Activated CD4-positive, alpha-beta T cell treated with anti-CD3 and anti-CD28 coated beads, Interleukin-2, amount 10 ng/mL, durations not matched to agents 24 days and 14 days (primary cell): ENCODE measurements at places on chromosomes 2 and 18. TPM values are rescaled to one million over a fixed set of nuclear protein-coding genes. Genes with fewer than 3 reads are reported as not detected.

PRKAG3 gene
- total RNA-seq: not detected in 2 replicates

SP100 gene
- 162 and 165 TPM in 2 replicates for total RNA-seq

AMER3 gene
- total RNA-seq: not detected in 2 replicates

GPBAR1 gene
- 0.40 and 0.68 TPM in 2 replicates for total RNA-seq

AQP12A gene
- total RNA-seq: not detected in 2 replicates

EDAR gene
- 0.56 and 0.62 TPM in 2 replicates for total RNA-seq

DES gene
- not detected in 2 replicates for total RNA-seq

TET3 gene
- 20.7 and 22.0 TPM in 2 replicates for total RNA-seq

EFHD1 gene
- total RNA-seq: 0.31 and 0.49 TPM in 2 replicates

PLEK gene
- 0.26 and 0.62 TPM in 2 replicates for total RNA-seq

PRKCE gene
- total RNA-seq: 11.2 and 13.5 TPM in 2 replicates

AQP12B gene
- total RNA-seq: not detected in 2 replicates

SERPINB11 gene
- total RNA-seq: not detected in 2 replicates

HOXD12 gene
- total RNA-seq: not detected in 2 replicates

DCC gene
- not detected in 2 replicates for total RNA-seq

BMP10 gene
- not detected in 2 replicates for total RNA-seq

FOXI3 gene
- not detected in 2 replicates for total RNA-seq

FSIP2 gene
- total RNA-seq: 0.12 and 0.21 TPM in 2 replicates

NT5DC4 gene
- 0.24 TPM in 1 of 2 replicates, not detected in the other for total RNA-seq

TUBB8B gene
- not detected in 2 replicates for total RNA-seq

RNF152 gene
- 0.37 and 0.92 TPM in 2 replicates for total RNA-seq

SALL3 gene
- not detected in 2 replicates for total RNA-seq

SCN9A gene
- total RNA-seq: not detected in 2 replicates

NFE2L2 gene
- 63.5 and 63.7 TPM in 2 replicates for total RNA-seq

RAB6C gene
- total RNA-seq: not detected in 2 replicates

HOXD13 gene
- not detected in 2 replicates for total RNA-seq

EIF2B4 gene
- 51.2 and 52.0 TPM in 2 replicates for total RNA-seq

SPAG16 gene
- total RNA-seq: 6.8 and 7.2 TPM in 2 replicates

ARHGAP15 gene
- 56.0 and 56.2 TPM in 2 replicates for total RNA-seq

KLHL41 gene
- 0.07 TPM in 1 of 2 replicates, not detected in the other for total RNA-seq

PARD6G gene
- 0.40 and 0.47 TPM in 2 replicates for total RNA-seq

TCF23 gene
- total RNA-seq: not detected in 2 replicates

ITPRIPL1 gene
- 51.4 and 53.9 TPM in 2 replicates for total RNA-seq

MYO5B gene
- total RNA-seq: 0.07 and 0.14 TPM in 2 replicates

SMCHD1 gene
- 98.4 and 109 TPM in 2 replicates for total RNA-seq

CDH20 gene
- total RNA-seq: 0.12 TPM in 1 of 2 replicates, not detected in the other

RUFY4 gene
- 0.52 and 1.8 TPM in 2 replicates for total RNA-seq
